Endodermal cell (in vitro differentiated cells): ENCODE measurements at places on chromosomes 2 and 18. TPM values are rescaled to one million over a fixed set of nuclear protein-coding genes. Genes with fewer than 3 reads are reported as not detected.

- H3K36me3 ChIP-seq: no peaks in the 10 kb centered on the region
- no peaks in the 10 kb centered on the region for H3K27me3 ChIP-seq
- H3K4me1 ChIP-seq: no peaks in the 10 kb centered on the region
- DNase-seq: no peak
Measured at GRCh38 chr2:33034784-33035183, 88.0 kb downstream of the LTBP1 start.

The RGPD3 gene
- total RNA-seq: 0.25 and 0.59 TPM in 2 replicates

- H3K4me3 ChIP-seq: no peak overlapping the region
- DNase-seq: no peak
- H3K27me3 ChIP-seq: no peaks in the 10 kb centered on the region
Measured at GRCh38 chr2:218273908-218274249, 3.6 kb downstream of the PNKD start.

- no peak overlapping the region for H3K4me3 ChIP-seq
- no peaks in the 10 kb centered on the region for H3K27me3 ChIP-seq
- H3K4me1 ChIP-seq: no peaks in the 10 kb centered on the region
- DNase-seq: no peak
- no peak overlapping the region for H3K27ac ChIP-seq
Measured at GRCh38 chr2:158651358-158652057, 143.6 kb upstream of the DAPL1 start.

The MRPS9 gene
- total RNA-seq: 43.4 and 48.4 TPM in 2 replicates

GRCh38 chr2:43251171-43251731 lies 24.8 kb upstream of the ZFP36L2 start:
- H3K27me3 ChIP-seq: no peaks in the 10 kb centered on the region
- H3K4me3 ChIP-seq: no peak overlapping the region
- H3K4me1 ChIP-seq: peaks cover 5% of the 10 kb centered on the region

GRCh38 chr2:217370391-217370790 lies 510.5 kb upstream of the TNP1 start:
- H3K4me1 ChIP-seq: peaks cover 30% of the 10 kb centered on the region
- no peak for DNase-seq
- no peak overlapping the region for H3K4me3 ChIP-seq
- no peak overlapping the region for H3K27ac ChIP-seq
